Activated CD4-positive, alpha-beta T cell treated with anti-CD3 and anti-CD28 coated beads, Interleukin-2, Interleukin-6, amounts not matched to agents 100 ng/mL and 50 ng/mL, durations not matched to agents 16 hours and 8 hours (primary cell): ENCODE measurements at places on chromosomes 11 and 22.

DNA sequence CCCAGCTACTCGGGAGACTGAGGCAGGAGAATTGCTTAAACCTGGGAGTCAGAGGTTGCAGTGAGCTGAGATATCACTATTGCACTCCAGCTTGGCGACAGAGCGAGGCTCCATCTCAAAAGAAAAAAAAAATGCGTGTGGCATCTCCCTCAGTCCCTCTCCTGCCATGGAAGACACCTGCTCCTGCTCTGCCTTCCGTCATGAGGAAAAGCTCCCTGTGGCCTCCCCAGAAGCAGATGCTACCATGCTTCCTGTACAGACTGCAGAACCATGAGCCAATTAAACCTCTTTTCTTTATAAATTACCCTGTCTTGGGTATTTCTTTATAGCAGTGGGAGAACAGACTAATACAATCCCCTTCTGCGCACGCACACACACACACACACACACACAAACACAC lies 249.4 kb downstream of the MN1 start:
- no peak for DNase-seq

DNA sequence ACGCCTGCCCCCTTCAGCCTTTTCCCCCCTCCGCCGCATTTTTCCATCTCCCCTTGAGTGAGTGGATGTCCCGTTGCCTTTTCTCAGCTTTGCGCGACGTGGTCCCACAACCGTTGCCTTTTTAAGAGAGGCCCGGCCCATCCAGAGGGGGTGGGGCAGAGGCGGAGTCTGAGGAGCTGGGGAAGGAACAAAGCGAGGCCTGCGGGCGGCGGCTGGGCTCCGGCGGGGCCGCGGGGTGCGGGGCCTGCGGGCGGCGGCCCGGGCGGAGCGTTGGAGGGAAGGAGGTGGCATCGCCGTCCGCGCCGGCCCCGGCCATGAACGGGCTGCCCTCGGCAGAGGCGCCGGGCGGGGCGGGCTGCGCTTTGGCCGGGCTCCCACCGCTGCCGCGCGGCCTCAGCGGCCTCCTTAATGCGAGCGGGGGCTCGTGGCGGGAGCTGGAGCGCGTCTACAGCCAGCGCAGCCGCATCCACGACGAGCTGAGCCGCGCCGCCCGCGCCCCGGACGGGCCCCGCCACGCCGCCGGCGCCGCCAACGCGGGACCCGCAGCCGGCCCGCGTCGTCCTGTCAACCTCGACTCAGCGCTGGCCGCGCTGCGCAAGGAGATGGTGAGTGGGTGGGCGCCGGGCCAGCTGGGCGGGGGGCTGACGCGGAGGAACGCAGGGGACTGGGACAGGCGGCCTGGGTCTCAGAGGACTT lies at the start of gene FAM89B:
Gene FAM89B (plus strand): TSS at position 183 of the 696 bp plus-strand sequence. CDS start 132 bp downstream, at position 315.
- DNase-seq = peak; percentile 91

GRCh38 chr22:28001171-28001835 lies 82.2 kb upstream of the PITPNB start:
- DNase-seq = no peak

- peak; percentile 9 for DNase-seq
Observed at GRCh38 chr11:121091492-121092152, 9.4 kb upstream of the TECTA start.

DNA sequence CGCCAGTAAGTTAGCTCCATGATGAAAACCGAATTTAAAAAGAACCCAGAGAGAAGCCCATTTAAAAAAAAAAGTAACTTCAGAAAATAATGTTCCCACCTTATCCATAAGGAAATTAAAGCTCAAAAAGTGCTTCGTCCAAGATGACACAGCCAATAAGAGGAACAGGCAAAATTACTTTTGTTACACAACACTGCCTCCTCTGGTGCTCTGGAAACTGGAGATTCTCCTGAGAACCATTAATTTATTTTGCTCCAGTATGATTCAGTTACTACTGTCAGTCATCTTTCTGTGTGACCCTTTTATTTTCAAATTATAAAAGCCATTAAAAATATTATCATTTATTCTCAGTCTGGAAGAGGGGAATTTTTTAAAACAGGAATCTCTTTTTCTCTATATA lies 2.0 kb downstream of the IFT27 start:
- DNase-seq = peak; percentile 11

GRCh38 chr11:116117331-116118137 lies 613.3 kb upstream of the CADM1 start:
- no peak for DNase-seq

DNA sequence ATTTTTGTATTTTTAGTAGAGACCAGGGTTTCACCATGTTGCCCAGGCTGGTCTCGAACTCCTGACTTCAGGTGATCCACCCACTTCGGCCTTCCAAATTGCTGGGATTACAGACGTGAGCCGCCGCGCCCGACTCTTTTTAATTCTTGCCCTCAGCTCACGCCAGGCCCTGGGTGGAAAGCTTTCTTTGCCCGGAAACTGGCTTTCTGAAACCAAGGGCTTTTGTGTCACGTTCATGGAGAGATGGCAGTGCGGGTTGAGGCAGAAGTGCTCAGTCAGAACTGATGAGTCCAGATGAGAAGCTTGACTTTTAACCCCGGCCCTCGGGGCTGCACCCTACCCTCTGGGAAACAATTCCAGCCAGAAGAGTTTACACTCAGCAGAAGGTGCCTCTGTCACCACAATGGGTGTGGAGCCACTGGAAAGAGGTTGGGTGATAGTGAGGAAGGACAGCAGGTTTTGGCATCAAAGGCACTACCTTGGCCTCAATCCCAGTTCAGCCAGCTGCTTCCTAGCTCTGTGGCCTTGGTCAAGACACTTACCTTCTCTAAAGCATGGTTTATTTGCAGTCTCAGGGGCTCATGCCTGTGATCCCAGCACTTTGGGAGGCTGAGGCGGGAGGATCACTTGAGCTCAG lies 890 bp upstream of the ARFGAP3 start:
- no peak for DNase-seq

DNA sequence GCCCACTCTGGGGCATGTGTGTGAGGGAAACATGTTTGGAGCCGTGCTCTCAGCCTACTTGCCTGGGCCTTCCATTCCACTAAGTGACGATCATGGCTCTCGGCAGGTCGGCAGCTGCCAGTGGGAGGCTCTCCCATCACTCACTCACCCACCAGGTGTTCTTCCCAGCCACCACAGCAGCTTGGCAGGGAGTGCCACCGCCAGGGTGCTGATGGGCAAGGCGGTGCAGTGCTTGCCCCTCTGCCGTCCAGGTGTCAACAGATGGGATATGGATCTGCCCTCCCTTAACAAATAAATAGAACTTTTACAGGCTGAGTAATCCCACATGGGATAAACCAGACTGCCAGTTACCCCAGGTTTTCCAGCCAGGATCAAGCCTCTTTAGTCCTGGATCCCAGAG lies 205.5 kb upstream of the TMEM45B start:
- no peak for DNase-seq

DNA sequence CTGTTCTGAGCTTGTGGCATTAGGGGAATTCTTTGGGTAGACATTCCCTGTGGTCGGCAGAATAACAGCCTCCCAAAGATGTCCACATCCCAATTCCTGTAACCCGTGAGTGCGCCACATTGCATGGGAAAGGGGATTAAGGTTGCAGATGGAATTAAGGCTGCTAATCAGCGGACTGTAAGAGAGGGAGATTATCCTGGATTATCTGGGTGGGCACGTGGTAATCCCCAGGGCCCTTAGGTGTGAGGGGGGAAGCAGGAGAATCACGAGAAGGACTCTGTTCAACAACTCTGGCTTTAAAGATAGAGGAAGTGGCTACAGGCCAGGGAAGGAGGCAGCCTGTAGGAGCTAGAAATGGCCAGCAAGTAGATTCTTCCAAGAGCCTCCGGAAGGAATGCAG lies 16.0 kb downstream of the CACNG2 start:
- DNase-seq = no peak

- DNase-seq = peak; percentile 74
Observed at GRCh38 chr11:12175694-12176241, 65.4 kb downstream of the MICAL2 start.

GRCh38 chr11:110955776-110956175 lies 243.5 kb upstream of the ARHGAP20 start:
- no peak for DNase-seq

DNA sequence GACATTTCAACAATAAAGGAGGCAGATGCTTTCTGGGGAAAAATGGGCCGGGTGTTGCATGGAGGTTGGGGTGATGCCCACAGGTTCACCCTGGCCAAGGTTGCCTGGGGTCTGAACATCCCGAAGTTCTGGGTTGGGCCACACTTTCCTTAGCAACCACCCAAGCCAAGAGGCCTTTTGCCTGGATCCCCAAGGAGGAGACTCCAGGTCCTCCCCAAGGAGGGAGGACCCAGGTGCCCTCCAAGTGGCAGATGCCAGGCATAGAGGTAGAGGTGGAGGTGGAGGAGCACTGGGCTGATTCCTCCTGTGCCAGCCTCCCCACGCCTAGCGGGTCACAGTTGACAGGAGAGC lies 1.2 kb downstream of the CYB5R3 start:
- DNase-seq = no peak

DNA sequence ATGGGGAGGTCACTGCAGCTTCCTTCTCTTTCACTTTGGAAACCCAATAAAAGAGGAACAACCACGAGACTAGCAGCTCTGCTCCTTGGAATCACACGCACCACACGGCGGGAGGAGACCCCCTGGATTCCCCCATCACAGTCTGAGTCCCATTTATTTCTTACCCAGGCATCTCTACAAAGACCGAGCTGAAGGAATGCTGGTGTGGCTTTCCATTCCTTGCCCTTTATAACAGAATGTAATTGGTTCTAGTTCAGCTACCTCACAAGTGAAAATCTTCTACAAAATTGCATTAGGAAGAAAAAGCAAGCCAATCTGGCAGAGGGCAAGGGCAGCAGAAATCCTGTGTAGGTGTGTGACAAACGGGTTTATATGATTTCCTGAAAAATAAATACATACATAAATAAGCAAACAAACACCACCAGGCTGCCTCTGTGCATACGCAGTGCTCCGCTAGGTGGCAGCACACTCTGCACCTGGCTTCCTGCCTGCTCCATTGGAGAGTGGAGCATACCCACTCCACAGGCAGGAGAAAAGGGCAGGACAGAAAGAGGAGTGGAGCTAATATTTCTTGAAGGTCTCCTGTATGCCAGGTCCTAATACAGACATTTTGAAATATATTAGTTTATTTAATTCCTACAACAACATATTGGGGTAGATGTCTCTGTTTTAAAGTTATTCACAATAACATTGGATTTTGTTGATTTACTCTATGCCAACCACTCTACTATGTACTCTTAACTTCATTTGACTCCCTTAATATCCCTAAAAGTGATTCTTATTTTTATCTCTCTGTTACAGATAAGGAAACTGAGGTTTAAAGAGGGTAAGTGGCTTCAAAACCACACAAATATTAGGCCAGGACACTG lies 673.1 kb downstream of the KCNA4 start:
- DNase-seq = peak; percentile 60

DNA sequence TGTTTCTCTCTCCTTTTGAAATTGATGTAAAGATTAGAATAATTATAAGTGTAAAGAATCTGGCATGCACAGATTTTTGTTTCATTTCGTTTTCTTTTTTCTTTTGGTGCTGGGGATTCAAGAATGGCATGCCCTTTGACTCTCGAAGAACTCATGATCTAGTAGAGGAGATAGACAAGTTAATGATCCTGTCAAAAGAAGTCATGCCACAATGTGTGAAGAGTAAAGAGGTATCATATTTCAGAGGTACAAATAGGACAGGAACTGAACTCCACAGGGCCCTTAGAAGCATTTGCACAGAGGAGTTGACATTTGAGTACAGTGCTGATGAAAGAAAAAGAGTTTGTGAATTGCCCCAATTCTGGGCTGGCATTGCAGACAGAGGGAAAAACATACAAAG lies 708.0 kb upstream of the ARHGAP42 start:
- DNase-seq = no peak

DNA sequence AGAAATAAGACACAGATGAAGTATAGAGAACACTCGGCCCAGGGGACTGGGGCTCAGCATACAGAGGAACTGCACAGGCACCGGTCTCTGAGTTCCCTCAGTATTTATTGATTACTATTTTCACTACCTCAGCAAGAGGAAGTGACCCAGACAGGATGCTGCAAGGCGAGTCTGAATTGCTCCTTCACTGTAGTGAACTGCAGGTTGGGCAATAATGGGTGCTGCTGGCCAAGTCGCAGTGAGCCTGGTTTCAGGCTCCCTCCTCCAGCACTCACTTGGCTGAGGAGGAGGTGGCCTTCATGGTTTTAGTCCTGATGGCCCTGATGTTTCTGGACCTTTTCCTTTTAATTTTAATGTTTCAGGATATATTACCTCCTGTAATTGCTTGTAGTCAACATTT lies 10.4 kb downstream of the OR52K2 start:
- no peak for DNase-seq

GRCh38 chr11:4482445-4482844 lies at the start of gene OR52K1:
Gene OR52K1 (plus strand): TSS chr11:4482646. CDS start chr11:4488901, 6,255 bp downstream.
- no peak for DNase-seq

GRCh38 chr11:2406451-2406850 lies 5.9 kb downstream of the TSSC4 start:
- DNase-seq = no peak

- DNase-seq = no peak
Observed at GRCh38 chr11:130523609-130524008, 75.2 kb downstream of the ADAMTS15 start.

- DNase-seq = no peak
Observed at GRCh38 chr11:6746626-6747025, 25.1 kb downstream of the OR2AG2 start.

DNA sequence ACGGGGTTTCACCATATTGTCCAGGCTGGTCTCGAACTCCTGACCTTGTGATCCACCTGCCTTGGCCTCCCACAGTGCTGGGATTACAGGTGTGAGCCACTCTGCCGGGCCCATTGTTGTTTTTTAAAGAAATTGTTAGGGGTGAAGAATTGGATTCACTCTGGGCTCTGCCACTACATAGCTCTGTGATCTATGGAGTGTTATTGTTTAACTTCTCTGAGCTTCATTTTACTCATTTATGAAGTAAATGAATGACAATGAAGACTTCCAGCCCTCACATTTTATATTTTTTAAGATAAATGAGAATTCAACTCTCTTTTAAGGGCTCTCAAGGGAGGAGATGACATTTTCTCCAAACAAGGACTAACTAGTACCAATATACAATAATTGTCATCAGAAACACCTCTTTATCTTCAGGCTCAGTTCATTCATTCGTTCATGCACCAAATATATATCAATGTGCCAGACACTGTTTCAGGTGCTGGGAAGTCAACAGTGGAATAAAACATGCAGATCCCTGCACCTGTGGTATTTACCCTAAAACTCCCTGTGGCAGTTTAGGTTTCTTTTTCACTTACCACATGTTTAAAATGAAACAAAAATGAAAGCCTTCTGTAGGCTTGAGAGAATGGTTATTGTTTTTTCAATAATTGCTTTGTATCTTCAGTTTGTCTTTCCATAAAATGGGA lies 23.5 kb upstream of the GRAMD1B start:
- no peak for DNase-seq

DNA sequence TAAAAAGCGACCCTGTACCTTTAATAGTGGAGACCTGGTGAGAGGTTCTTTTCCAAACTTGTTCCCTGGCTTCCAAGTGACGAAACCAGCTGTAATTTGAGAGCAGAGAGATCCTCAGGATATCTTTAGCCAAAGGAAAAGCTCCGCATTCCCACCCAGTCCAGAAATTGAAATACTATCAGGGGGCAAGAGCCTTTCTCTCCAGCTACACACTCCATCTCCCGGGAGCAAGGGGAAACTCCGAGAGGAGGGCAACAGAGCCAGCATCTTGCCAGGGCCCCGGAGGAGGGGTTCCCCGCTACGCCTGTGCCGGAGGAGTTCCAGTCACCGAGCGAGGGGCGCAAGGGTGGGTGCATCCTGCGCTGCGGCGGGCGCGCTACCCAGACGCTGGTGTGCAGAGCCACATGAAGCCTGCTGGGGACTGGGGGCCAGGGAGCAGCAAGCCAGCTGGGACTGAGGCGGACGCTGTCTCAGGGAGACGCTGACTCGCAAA lies at the start of gene FIBIN:
Gene FIBIN (plus strand): TSS at position 148 of the 493 bp plus-strand sequence. CDS start 415 bp downstream, outside the sequence.
- no peak for DNase-seq

- no peak for DNase-seq
Observed at GRCh38 chr11:117618982-117619355, 178.0 kb downstream of the DSCAML1 start.
